ENCODE measurements at places on chromosomes 5 and 9.
A peak's percentile ranks its signal among the peaks of the same experiment; 100 is the strongest.

DNA sequence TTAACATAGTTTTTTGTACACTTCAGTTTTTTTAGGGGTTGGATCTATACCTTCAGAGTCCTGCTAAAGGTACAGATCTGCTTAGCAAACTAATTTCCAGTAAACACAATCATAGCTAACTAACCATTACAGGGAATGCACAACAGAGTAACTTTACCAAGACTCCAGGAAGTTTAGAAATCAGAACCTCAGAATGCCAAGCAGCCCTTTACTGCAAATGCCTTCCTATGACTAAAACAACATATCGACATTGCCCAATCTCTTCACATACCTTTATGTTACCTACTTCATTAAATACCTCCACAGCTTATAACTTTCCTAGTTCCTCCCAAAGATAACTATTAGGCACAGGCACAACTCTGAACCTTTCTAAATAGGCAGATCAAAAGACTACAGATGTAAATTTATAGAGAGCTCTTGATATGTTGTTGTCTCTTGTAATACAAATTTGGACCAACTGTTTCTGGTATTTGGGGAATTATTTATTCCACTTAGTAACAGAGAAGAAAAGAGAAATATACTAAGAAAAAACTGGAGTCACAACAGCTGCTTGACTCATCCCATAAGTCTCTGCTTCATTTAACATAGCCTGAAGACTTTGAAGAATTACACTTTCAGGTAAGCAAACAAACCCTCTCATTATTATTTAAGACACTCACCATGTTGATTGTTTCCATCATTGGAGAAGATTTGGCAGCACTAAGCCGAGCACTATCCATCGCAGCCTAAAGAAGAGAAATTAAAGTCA is 46.0 kb upstream of the OR2K2 start:
- no peak for DNase-seq

GRCh38 chr5:136251502-136252169 is 58.7 kb upstream of the SMIM32 start:
- DNase-seq = no peak

DNA sequence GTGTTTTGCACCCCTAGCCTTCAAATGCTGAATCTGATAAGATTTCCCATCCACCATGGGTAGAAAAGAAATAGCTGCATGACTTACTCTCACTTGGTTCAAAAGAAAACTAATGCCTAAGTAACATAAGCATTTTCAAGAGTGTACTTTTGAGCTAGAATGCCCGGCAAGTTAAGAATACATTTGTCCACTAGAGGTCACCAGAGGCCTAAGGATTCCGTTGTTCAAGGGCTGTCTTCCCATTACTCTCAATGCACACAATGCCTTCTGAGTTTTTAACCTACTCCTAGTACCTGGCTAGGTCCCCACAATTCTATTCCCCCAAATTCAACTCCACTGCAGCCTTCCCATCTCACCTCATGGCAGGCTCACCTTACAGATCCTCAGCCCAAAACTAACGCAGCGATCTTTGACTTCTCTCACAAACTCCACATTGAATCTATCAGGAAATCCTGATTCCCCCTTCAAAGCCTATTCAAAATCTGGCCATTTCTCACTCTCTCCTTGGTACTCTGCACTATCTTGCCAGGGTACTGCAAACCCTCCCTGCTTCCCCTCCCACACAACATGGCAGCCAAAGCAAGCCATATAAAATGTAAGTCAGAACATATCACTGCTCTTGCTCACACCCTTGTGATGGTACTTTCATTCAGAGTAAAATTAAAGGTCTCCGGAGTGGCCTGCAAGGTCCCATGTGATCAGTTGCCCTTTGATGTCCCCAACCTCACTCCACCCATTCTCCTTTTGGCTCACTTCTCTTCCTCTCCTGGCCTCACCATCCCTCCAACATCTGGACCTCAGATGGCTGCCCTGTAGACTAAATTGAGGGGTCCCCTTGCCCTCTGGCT is 13.4 kb downstream of the OXCT1 start:
- DNase-seq = peak; percentile 3

GRCh38 chr5:153756540-153756939 is 266.1 kb downstream of the GRIA1 start:
- DNase-seq = no peak

DNA sequence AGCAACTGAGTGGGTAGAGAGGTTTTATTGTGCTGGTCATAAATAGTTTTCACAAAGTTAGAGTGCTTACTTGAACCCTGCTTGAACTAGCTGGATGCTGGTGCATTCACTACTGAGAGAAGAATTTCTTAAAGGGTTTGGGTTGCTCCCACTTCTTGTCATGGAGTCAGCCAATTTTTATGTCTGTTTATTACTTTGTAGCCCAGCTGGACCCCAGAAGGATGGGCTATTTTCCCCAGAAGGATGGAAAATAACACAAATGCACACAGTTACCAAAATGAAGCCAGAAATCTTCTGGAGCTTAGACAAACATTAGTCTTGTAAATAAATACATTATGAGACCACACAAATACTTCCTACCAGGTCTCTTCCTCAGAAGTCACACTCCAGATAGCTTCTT is 480.8 kb upstream of the TNC start:
- no peak for DNase-seq

GRCh38 chr9:28808042-28808441 is 1234.8 kb upstream of the C9orf72 start:
- no peak for DNase-seq

GRCh38 chr9:1354086-1354485 is 303.9 kb downstream of the DMRT2 start:
- no peak for DNase-seq

DNA sequence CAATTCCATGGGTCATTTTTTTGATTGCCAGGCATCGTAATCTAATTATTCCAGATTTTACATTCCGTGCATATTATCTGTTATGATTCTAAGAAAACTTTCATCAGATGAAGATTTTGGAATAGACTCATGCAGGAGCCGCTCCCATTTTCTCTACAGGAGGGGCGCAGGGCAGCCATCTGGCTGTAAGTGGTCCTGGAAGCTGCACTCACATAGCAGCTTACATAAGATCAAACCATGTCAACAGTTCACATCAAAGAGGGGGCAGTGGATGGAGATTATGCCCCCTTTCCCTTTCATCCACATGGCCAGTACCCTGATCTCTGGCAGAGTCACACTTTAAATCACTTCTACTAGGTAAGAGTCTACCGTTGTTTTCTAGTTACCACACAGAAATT is 73.3 kb upstream of the PCA3 start:
- no peak for DNase-seq

GRCh38 chr5:58239731-58240130 is 220.2 kb downstream of the PLK2 start:
- no peak for DNase-seq

GRCh38 chr9:134600371-134600770 is 41.2 kb upstream of the COL5A1 start:
- no peak for DNase-seq

DNA sequence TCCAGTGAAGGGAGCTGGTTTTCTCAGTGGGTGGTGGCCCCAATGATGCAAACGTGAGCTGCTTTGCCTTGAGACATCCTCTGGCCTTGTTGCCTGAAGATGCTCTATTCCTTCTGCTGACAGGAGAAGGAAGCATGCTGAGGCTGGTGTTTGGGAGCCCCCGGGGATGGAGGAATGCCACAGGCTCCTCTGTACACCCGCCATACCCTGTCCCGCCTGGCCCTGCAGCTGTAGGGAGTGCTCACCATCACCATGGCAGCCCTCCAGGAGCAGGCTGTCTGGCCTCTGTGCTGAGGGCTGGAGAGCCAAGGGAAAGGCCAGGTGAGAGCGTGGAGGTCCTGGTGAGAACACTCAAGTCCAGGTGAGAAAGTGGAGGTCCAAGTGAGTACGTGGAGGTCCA is 134.4 kb downstream of the MRPL36 start:
- DNase-seq = no peak

DNA sequence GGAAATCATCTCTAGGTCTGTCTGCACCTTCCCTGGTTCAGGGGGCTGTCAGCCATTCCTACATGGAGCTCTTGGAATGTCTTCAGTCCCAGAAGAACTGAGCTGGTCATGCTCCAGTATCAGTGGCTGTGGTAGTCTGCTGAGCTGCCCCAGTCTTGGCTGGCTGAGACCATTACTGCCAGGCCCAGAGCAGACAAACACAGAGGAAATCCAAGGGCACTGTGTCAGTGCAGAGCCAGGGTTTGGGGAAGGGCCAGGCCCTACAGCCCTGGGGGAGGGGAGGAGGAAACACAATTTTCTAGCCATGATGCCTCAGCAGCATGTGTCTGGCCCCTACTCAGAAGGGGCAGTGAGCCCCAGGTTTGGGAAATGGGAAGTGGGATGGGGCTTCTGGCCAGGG is 58.4 kb downstream of the ARHGEF37 start:
- DNase-seq = no peak

GRCh38 chr5:135606431-135606830 is 27.6 kb upstream of the CXCL14 start:
- DNase-seq = no peak

GRCh38 chr5:167339205-167339604 is 952.2 kb upstream of the WWC1 start:
- no peak for DNase-seq
